Iris pigment epithelial cell (primary cell): ENCODE measurements at places on chromosomes 5 and 9.

DNA sequence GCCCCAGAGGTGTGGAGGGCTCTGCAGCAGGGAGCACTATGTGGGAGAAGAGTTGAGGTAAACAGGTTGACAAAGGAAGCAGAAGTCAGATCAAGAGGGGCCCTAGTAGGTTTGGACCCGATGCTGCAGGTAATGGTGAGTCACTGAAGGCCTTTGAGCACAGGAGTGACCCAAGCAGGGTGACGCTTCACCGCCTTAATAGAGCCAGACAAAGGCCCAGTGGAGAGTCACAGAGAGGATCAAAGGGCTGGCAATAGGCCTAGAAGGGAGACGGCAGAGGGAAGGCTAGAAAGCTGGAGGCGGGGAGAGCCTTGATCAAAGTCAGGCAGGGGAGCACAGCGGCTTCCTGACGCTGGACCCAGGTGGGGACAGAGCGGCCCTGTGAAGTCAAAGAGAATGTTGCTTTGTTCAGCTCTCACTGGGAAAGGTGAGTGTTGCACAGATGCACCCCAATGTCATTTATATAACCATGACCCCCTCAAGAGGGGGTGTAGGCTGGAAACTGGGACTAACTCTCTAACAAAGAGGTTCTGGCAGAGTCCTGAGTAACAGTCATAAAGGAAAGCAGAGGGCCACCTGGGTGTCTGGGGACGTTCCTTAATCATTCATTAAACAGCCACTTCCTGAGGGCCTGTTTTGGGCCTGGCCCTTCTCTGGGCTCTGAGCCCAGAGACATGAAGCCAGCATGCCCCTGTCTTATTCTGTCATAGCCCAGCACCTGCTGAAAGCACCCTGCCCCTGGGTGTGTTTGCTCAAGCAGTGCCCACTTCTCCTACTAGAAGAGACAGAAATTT lies 9.8 kb upstream of the CPLX2 start:
- no peak for DNase-seq

- peak; percentile 21 for DNase-seq
Observed at GRCh38 chr9:103661663-103662062, 432.4 kb upstream of the SMC2 start.

- DNase-seq = no peak
Observed at GRCh38 chr9:74041588-74041987, 455.5 kb upstream of the RORB start.

GRCh38 chr5:159616952-159617351 lies 286.7 kb upstream of the IL12B start:
- peak; percentile 64 for DNase-seq

DNA sequence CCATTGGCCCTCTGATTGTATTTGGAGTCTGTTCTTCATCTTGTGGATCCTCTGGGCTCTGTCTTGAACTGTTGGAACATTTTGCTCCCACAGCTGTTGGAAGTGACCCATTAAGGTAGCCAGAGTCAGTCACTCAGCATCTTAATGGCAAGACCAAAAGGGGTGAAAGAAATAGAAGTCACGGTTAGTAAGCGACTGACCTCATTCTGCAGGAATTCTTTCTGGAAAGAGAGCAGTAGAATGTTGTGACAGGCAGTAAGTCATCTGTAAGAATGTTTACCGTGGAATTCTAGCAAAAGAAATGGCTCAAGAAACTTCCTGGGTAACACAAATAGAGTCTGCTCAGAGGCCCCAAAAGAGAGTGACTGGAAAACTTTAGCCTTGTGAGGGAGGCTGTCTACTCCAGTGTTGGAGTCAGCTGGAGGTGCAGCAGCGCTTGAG lies 28.6 kb upstream of the TNC start:
- peak; percentile 82 for DNase-seq

GRCh38 chr5:139494832-139495231 lies 12.3 kb upstream of the STING1 start:
- DNase-seq = peak; percentile 69

DNA sequence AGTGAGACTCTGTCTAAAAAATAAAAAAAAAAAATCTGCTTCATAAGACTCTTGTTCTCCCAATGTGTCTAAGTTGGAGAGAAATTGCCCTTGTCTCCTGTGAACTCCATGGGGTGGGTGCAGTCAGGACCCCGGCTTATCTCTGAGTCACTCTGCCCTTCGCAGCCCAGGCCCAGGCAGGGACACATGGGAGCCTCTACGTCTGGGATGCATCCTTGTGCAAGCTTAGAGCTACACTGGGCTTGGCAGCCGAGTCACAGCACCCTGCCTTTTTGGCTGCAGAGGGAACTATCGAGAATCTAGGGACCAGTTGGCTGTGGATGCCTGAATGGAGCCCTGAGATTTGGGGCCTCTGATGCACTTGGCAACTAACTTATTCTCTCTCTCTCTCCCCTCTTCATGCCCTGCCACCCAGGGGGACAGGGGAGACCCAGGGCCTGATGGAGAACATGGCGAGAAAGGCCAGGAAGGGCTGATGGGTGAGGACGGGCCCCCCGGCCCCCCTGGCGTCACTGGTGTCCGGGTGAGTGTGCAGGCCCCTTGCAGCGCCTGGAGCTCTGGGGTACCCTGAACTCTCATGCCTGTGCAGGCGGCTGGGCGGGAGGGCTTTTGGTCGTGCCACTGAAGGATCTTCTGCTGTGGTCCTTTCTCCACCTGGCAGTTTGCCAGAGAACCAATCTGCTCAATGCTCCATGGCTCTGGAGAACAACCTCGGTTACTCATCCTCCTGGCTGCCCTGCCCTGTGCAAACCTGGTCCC lies 47.5 kb upstream of the ORM1 start:
- DNase-seq = peak; percentile 22

DNA sequence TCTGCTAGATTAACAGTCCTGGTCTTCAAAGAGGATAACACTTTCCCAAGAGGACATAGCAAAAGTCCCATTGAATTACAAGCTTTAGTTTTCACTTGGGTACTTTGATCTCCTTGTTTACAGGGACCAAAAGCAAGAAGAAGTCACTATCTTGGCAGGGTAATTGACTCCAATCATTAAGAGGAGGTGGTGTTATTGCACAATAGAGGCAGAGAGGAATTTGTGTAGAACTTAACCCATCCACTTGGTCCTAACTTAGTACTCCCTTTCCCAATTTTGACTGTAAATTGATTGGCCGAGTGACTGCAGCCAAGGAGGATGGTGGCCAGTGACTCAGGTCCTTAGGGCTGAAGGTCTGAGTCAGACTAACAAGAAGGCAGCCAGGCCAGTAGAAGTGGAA lies 9.3 kb upstream of the TRPC7 start:
- DNase-seq = no peak
